ENCODE measurements at places on chromosomes 13 and 19.

- no peaks in the 10 kb centered on the region for H3K27me3 ChIP-seq
- no peak for DNase-seq
- peaks cover 61% of the 10 kb centered on the region for H3K36me3 ChIP-seq
- H3K4me3 ChIP-seq, result no peak overlapping the region
- H3K27ac ChIP-seq, result no peak overlapping the region
Observed at GRCh38 chr13:111259058-111259457, 61.4 kb upstream of the TEX29 start.

DNA sequence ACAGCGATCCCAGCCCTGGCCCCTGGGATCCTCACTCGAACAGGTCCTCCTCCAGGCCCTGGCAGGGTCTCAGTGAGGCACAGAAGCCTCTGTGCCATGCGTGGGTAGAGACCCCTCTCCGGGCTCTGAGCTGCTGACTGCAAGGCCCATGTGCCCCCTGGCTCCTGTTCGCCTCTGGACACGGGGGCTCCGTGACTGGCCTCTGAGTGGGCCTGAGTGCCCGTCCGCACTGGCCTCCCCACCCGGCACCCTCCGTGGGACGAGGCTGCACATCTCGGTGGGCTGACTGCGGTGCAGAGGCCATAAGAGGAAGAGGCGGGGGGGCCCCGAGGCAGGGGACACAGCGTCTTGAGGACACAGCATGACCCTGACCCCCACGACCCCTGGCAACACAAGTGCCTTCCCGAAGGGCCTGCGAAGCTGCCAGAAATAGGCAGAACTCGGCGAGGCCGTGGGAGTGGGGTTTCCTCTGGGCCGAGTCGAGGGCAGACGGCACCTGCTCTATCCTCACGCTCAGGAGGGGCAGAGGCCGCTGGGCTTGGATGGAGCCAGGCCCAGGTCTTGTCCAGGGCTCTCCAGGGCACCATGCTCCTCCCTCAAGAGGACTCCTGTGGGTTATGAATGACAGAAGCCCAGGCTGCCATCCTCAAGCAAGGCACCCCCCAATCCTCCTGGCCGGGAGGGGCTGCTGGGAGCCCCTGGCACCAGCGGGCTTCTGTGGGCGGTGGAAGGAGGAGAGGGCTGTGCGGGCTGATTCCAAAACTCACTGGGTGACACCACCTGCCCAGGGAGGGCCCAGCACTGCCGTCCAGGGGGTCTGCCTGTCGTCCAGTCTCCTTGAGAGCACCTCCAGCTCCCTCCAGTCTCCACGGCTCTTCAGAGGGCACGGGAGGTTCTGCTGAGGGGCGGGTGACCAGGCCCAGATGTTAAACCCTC lies 52.6 kb downstream of the RASA3 start:
- peak; percentile 24 for DNase-seq
- no peak overlapping the region for H3K27ac ChIP-seq
- H3K27me3 ChIP-seq, result no peaks in the 10 kb centered on the region
- H3K36me3 ChIP-seq, result peaks cover 3% of the 10 kb centered on the region
- peaks cover 7% of the 10 kb centered on the region for H3K4me1 ChIP-seq

- H3K27me3 ChIP-seq, result peaks cover 36% of the 10 kb centered on the region
- peaks cover 12% of the 10 kb centered on the region for H3K4me1 ChIP-seq
- H3K27ac ChIP-seq, result no peak overlapping the region
- no peak for DNase-seq
- no peak overlapping the region for H3K4me3 ChIP-seq
Observed at GRCh38 chr13:20124303-20124702, 36.5 kb downstream of the GJA3 start.

DNA sequence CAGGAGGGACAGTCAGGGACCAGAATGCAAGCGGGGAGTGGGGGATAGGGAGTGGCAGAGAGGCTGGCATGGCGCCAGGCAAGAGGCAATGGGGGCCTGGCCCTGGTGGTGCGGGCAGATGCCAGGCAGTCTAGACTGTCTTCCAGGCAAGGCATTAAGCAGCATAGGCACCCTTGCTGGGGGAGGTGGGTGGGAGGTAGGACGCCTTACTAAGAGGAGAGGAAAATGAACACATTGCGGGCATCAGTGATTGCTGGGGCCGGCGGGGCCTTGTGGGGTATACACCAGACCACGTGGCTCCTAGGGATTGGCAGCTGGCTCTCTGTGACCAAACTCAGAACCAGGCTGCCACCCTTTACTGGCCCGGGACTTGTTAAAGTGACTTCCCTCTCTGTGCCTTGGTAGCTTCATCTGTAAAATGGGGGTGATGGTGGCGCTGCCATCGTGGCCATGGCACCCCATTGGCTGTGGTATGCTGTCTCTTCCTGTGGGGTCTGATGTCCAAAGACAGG lies 46.0 kb downstream of the DNM2 start:
- DNase-seq, result no peak
- H3K27me3 ChIP-seq, result no peaks in the 10 kb centered on the region
- peak overlapping the region; percentile 90 for H3K27ac ChIP-seq
- H3K4me3 ChIP-seq, result peak overlapping the region; percentile 19
- peaks cover 42% of the 10 kb centered on the region for H3K4me1 ChIP-seq

GRCh38 chr19:41977916-41978315 lies 16.1 kb downstream of the ATP1A3 start:
- H3K27me3 ChIP-seq, result no peaks in the 10 kb centered on the region
- DNase-seq, result no peak
- no peaks in the 10 kb centered on the region for H3K36me3 ChIP-seq
- no peak overlapping the region for H3K27ac ChIP-seq

- peaks cover 9% of the 10 kb centered on the region for H3K27me3 ChIP-seq
- DNase-seq, result no peak
- no peak overlapping the region for H3K27ac ChIP-seq
Observed at GRCh38 chr13:98260357-98261164, 83.5 kb upstream of the RNF113B start.

DNA sequence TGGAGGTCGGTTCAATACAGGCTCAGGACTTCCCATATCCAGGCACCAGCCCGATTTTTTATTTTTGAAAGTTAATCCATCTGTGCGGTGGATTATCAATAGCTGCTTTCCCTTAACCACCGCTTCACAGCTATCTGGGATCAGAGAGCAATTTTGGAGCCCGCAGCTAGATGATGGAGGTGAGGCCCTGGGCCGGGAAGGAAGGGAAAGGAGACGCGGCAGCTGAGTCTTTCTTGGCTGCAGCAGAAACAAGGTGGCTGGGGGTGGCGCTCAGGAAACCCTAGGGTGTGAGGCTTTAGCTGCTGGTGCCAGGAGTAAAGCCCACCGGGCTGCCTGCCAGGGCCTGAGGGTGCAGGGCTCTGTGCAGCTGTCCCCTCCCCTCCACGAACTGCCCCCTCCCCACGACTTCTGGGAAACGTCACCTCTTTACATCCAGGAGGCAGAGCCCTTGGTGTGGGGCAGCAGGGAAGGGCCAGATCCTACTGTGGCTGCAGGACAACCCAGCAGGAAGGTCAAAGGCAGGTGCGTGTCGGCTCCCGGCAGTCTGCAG lies 307.0 kb downstream of the ZNF536 start:
- H3K27me3 ChIP-seq, result peaks cover 4% of the 10 kb centered on the region
- H3K36me3 ChIP-seq, result no peaks in the 10 kb centered on the region
- DNase-seq, result no peak
- peaks cover 2% of the 10 kb centered on the region for H3K4me1 ChIP-seq
- H3K4me3 ChIP-seq, result no peak overlapping the region
- no peak overlapping the region for H3K27ac ChIP-seq

- no peaks in the 10 kb centered on the region for H3K4me1 ChIP-seq
- H3K4me3 ChIP-seq, result no peak overlapping the region
- H3K27me3 ChIP-seq, result no peaks in the 10 kb centered on the region
- DNase-seq, result no peak
Observed at GRCh38 chr13:98664047-98664446, 87.1 kb upstream of the STK24 start.

DNA sequence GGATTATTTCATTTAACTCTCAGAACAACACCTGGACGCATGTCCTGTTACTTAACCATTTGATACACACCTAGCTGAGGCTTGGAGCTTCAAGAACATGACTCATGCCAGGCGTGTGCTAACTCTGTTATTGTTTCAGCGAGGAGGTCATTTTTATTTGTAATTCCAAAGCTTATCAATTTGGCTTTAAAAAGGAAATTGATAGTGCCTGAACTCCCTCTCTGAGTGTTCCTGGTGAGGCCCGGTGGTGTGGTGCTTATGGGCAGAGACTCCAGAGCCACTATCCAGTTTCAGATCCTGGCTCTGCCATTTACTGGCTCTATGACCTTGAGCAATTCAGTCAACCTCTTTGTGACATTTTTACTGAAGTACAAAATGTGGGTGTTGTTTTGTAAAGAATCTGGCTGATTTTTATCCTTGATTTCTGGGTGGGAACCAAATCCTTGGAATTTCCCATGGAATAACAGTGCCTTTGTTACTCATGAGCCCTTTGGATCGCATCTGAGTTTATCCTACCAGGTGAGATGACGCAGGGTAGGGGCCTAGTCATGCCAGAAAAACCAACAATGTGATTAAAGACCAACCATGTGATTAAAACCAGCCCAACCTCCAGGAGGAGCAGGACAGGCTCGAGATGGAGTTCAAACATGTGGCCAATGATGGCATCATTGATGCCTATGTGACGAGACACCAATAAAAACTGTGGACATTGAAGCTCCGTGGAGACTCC lies 198.8 kb downstream of the MYO16 start:
- no peak overlapping the region for H3K4me3 ChIP-seq
- DNase-seq, result no peak
- H3K36me3 ChIP-seq, result no peaks in the 10 kb centered on the region
- no peak overlapping the region for H3K27ac ChIP-seq

GRCh38 chr13:25874064-25874737 lies 177.6 kb downstream of the SHISA2 start:
- peak overlapping the region; percentile 65 for H3K4me3 ChIP-seq
- no peaks in the 10 kb centered on the region for H3K27me3 ChIP-seq
- peaks cover 9% of the 10 kb centered on the region for H3K36me3 ChIP-seq
- no peak for DNase-seq

- H3K27me3 ChIP-seq, result no peaks in the 10 kb centered on the region
- H3K4me3 ChIP-seq, result no peak overlapping the region
- H3K4me1 ChIP-seq, result peaks cover 23% of the 10 kb centered on the region
- DNase-seq, result no peak
Observed at GRCh38 chr19:42114412-42114811, 17.8 kb downstream of the POU2F2 start.

DNA sequence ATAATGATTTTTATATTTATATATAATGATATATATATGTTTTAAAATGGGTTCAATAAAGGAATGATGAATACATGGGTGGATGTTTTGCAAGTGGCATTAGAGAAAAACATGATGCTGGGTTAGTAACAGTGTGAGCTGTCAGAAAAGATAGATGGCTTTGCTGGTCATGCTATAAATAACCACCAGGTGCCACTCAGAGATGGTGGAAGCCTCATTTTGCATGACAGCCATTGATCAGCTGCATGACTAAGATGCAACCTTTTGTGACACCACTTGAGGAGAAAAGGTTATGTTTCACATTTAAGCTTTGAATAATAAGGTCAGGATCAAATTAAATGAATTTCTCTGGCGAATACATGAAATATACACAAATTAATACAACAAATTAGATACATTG lies 737.7 kb downstream of the PCDH9 start:
- H3K27ac ChIP-seq, result no peak overlapping the region
- no peaks in the 10 kb centered on the region for H3K4me1 ChIP-seq
- H3K27me3 ChIP-seq, result no peaks in the 10 kb centered on the region
- no peak overlapping the region for H3K4me3 ChIP-seq

DNA sequence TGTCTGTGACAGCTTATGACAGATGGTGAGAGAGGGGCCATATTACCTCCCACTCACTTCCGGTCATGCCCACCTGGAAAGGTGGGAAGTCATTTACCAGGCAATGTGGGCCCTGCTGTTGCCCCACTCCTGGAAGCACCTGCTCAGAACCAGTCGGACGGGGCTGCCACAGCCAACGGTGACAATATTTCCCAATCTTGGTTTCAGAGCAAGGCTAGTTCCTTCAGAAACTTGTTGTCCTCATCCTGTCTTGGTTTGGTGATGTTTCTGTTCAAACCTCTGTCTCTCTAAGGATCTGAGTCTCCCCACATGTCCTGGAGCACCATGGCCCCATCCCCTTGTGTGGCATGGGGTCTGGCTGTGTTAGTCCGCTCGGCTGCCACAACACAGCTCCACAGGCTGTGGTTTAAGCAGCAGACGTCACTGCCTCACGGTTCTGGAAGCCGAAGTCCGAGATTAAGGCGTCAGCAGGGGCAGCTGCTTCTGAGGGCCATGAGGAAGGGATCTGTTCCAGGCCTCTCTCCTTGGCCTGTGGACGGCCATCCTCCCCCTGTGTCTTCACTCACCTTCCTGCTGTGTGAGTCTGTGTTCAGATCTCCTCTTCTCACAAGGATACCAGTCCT lies 31.5 kb upstream of the SLC15A1 start:
- H3K27me3 ChIP-seq, result peaks cover 21% of the 10 kb centered on the region
- DNase-seq, result no peak
- H3K27ac ChIP-seq, result no peak overlapping the region
- no peak overlapping the region for H3K4me3 ChIP-seq
- H3K4me1 ChIP-seq, result no peaks in the 10 kb centered on the region
- H3K36me3 ChIP-seq, result no peaks in the 10 kb centered on the region

DNA sequence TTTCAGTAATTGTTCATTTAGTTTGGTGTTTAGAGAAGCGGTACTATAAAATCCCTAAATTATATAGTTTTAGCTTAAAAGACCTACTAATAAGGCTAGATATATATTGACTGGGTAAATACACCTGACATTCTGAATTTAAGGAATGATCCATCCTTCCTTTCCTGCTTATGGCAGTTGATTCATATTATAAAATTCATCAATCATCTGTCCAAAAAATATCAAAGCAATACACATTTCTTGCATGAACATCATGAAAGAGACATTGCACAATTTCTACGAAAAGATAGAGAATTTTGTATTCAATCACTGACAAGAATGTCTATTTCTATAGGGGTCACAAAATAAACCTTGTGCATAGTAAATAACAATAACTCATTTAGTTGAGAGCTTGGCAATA lies 514.9 kb downstream of the SLITRK6 start:
- H3K36me3 ChIP-seq, result no peaks in the 10 kb centered on the region
- no peak for DNase-seq
- no peaks in the 10 kb centered on the region for H3K4me1 ChIP-seq
- no peak overlapping the region for H3K27ac ChIP-seq
- H3K27me3 ChIP-seq, result no peaks in the 10 kb centered on the region

DNA sequence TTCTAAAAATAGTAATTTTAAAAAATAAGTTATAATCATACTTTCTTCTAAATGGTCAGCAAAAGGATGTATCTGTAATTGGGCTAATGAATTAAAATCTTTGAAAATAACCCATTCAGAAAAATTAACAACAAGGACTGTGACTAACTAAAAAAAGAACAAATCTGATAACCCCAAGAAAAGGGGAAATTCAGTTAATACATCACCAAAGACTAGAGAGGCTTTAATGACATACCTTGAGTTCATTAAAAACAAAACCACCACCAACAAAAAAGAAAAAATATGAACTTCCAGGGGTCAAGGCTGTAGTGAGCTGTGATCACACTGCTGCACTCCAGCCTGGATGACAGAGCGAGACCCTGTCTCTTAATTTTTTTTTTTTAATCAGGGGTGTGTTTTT lies 121.8 kb downstream of the TBC1D4 start:
- H3K4me3 ChIP-seq, result no peak overlapping the region
- no peaks in the 10 kb centered on the region for H3K27me3 ChIP-seq
- DNase-seq, result no peak
- H3K36me3 ChIP-seq, result no peaks in the 10 kb centered on the region
